ENCODE measurements at places on chromosomes 4 and X.

- no peak for DNase-seq
Observed at GRCh38 chrX:155246748-155247147, 17.5 kb downstream of the RAB39B start.

- no peak for DNase-seq
Observed at GRCh38 chr4:72094059-72094797, 62.4 kb downstream of the NPFFR2 start.

DNA sequence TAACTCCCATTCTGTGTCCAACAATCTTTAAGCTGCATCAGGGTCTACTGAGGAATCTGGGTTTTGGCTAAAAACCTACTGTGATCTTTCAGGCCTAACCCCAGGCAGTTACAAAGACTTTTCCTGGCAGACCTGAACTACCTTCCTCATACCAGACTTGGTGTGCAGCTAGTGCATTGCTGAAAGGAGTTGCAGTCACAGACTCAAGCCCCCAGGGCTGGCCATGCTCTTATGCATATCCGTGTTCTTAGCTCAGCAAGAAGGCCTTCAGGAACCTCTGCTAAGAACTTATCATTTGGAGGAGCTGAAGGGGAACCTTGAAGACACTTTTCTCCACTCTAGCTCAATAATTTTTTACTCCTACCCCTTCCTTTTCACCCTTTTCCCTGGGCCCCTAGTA is 147.5 kb downstream of the INPP4B start:
- DNase-seq = no peak

GRCh38 chr4:55722132-55722531 is 86.0 kb upstream of the NMU start:
- no peak for DNase-seq

DNA sequence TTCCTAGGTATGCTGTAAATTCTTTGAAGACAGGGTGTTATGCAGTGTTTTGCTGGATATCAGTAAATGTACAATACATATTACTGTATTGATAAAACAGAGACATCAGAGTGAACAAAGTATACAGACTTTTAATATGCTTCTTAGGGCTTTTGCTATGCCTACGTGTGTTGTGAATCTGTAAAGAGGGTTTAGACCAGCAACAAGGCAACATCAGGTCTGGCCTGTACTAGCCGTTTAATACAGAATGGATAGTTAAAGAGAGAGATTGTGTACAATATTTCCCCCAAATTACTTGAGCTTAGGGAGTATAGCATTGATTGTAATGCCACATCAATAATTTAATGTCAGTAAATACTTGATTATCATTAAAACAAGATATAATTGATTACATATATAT is 75.2 kb downstream of the PAQR3 start:
- DNase-seq = no peak

GRCh38 chr4:113325876-113326615 is 276.6 kb downstream of the ANK2 start:
- DNase-seq = no peak

GRCh38 chrX:19672222-19672812 is 157.0 kb upstream of the MAP3K15 start:
- DNase-seq = no peak

- no peak for DNase-seq
Observed at GRCh38 chrX:124260845-124261244, 71.6 kb upstream of the TEX13D start.

DNA sequence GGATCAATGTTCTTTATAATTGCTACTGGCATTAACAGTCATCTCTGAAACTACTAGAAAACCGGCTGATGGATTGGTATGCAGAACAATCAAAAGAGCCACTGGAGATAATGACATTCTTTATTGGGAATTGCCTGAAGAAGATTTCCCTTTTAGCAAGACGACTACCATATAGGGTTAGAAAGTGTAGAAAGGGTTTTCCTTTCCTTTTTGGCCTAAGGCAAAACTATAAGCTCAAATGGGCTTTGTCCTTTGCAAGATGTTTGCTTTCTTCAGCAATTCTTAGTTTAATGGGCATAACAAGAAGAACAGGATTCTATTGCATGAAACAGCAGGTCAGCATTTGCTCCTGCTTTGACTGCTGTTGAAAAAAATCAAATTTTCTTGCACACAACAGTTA is 214.2 kb upstream of the PCDH10 start:
- no peak for DNase-seq

GRCh38 chr4:14157262-14157661 is 529.7 kb upstream of the BOD1L1 start:
- no peak for DNase-seq

GRCh38 chrX:46920235-46920634 is 8.0 kb downstream of the JADE3 start:
- DNase-seq = no peak

DNA sequence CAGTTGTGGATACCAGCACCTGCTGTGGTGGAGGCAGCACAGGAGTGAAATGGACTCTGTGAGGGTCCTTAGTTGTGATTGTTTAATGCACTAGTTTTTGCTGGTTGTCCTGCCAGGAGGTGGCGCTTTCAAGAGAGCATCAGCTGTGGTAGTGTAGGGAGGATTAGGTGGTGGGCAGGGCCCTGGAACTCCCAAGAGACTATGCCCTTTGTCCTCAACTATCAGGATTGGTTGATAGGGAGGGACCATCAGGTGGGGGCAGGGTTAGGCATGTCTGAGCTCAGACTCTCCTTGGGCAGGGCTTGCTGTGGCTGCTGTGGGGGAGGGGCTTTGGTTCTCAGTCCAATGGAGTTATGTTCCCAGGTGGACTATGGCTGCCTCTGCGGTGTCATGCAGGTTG is 121.9 kb downstream of the RRAGB start:
- no peak for DNase-seq

- peak; percentile 81 for DNase-seq
Observed at GRCh38 chr4:42656944-42657792, at the start of gene ATP8A1. TSS of gene ATP8A1 (minus strand) at chr4:42657105. CDS start at chr4:42656873, 232 bp downstream.

GRCh38 chr4:163164591-163164990 is 2.1 kb downstream of the NAF1 start:
- DNase-seq = no peak

- no peak for DNase-seq
Observed at GRCh38 chrX:17403972-17404371, 29.0 kb downstream of the NHS start.

GRCh38 chrX:13360146-13360545 is 40.3 kb upstream of the ATXN3L start:
- DNase-seq = no peak

GRCh38 chrX:120334603-120335002 is 23.3 kb upstream of the TMEM255A start:
- no peak for DNase-seq

GRCh38 chr4:3677748-3678070 is 88.5 kb upstream of the ADRA2C start:
- DNase-seq = no peak

- no peak for DNase-seq
Observed at GRCh38 chrX:33211356-33212260, at the start of gene DMD. TSS of gene DMD (minus strand) at chrX:33211549. CDS start at chrX:33211312, 237 bp downstream.

GRCh38 chr4:61950625-61951024 is 750.5 kb downstream of the ADGRL3 start:
- DNase-seq = no peak

DNA sequence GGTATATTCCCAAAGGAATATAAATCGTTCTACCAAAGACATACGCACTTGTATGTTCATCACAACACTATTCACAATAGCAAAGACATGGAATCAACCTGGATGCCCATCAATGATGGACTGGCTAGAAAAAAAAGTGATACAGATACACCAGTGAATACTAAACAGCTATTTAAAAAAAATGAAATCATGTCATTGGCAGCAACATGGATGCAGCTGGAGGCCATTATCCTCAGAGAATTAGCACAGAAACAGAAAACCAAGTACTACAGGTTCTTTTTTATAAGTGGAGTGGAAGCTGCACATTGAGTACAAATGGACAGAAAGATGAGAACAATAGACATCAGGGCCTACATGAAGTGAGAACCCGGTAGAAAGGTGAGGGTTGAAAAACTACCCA is 81.4 kb downstream of the ANTXR2 start:
- DNase-seq = no peak

DNA sequence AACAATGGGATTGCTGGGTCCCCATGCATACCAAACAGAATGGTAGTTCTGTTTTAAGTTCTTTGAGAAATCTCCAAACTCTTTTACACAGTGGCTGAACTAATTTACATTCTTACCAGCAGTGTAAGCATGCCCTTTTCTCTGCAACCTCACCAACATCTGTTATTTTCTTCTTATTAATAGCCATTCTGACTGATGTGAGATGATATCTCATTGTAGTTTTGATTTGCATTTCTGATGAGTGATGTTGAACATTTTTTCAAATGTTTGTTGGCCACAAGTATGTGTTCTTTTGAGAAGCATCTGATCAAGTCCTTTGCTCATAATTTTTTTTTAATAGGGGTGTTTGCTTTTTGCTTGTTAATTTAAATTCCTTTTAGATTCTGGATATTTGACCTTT is 41.2 kb upstream of the ZMAT1 start:
- DNase-seq = no peak

Data from activated CD4-positive, CD25-positive, alpha-beta regulatory T cell treated with anti-CD3 and anti-CD28 coated beads, Interleukin-2, amount 50 U/mL, for 16 hours (primary cell).